Activated CD8-positive, alpha-beta memory T cell treated with anti-CD3 and anti-CD28 coated beads, Interleukin-2, amount 50 U/mL, for 4 hours (primary cell): ENCODE measurements at places on chromosomes 7 and 10.

DNA sequence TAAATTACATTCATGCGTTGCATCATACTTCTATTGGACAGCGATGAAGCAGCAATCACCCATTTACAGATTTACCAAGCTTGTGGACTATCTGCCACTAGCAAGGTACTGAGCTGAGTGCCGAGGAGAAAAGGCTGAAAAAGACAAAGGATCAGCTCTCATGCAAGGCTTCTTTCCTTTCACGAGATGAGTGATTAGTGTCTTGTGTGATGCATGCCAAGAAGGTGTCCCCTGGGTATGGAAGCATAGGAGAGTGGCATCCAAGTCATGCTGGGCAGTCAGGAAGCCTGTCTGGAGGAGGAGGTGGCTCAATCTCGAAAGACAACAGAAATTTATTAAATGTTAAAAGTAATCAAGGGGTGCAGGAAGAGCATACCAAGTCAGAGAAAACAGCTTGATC is 40.9 kb downstream of the ACSM6 start:
- DNase-seq, result no peak

DNA sequence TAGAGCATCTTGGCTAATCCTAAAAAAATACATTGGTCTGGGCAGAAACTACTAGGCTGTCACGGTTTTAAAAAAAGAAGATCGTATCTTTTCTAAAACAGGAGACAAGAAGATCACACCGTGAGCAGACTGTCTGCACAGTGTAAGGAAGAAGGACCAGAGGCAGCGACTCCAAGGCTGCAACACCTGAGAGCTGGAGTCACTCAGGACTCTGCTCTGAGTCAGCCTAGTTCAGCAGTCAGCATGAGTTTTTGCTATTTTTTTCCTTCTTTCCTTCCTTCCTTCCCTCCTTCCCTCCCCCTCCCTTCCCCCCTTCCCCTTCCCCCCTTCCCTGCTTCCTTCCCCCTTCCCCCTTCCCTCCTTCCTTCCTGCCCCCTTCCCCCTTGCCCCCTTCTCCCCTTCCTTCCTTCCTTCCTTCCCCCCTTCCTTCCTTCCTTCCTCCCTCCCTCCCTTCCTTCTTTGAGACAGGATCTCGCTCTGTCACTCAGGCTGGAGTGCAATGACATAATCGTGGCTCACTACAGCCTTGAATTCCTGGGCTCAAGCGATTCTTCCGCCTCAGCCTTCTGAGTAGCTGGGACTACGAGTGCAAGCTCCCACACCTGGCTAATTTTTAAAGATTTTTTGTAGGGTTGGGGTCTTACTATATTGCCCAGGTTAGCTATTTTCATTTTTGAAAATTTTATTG is 24.4 kb downstream of the BAG3 start:
- DNase-seq, result no peak

DNA sequence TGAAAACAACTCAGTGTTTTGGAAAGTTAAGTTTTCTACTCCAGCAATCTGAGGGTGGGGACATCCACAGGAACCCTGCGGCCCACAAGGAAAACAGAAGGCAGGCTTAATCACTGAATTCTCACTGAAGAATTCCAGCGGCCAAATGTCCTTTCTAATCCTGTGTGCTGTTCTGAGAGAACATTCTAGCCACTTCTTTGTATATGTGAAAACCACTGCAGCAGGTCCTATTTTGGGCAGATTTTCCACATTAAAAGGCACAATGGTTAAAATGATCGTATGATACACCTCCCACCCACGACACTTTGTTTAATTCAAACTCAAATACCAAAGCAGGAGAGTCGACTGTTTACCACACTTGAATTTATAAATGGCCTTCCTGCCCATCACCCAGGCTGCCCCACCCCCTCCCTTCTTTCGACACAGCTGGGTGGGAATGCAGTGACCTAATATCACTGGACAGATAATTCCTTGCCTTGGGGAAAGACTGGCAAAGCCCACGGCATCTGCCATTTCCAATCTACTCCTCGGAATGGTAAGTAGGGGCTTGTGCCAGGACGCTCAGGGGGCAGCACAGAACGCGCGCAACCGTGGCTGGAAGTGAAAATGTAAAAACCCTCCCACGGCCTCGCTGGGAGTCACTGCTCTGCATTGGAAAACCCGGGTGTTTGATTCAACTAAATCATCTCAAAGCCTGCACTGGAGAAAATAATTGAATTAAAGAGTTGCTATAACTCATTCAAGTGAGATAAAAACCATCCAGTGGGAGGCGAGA is 67.0 kb downstream of the CTBP2 start:
- DNase-seq, result no peak

GRCh38 chr7:64874114-64874513 is 29.0 kb upstream of the ZNF273 start:
- no peak for DNase-seq

- no peak for DNase-seq
These were observed 7.3 kb upstream of the FEZF1 start for GRCh38 chr7:122311734-122312450.

- DNase-seq, result no peak
These were observed 207.8 kb downstream of the DIP2C start for GRCh38 chr10:481628-482027.

- DNase-seq, result no peak
These were observed 245.9 kb downstream of the POM121L12 start for GRCh38 chr7:53281312-53281711.

DNA sequence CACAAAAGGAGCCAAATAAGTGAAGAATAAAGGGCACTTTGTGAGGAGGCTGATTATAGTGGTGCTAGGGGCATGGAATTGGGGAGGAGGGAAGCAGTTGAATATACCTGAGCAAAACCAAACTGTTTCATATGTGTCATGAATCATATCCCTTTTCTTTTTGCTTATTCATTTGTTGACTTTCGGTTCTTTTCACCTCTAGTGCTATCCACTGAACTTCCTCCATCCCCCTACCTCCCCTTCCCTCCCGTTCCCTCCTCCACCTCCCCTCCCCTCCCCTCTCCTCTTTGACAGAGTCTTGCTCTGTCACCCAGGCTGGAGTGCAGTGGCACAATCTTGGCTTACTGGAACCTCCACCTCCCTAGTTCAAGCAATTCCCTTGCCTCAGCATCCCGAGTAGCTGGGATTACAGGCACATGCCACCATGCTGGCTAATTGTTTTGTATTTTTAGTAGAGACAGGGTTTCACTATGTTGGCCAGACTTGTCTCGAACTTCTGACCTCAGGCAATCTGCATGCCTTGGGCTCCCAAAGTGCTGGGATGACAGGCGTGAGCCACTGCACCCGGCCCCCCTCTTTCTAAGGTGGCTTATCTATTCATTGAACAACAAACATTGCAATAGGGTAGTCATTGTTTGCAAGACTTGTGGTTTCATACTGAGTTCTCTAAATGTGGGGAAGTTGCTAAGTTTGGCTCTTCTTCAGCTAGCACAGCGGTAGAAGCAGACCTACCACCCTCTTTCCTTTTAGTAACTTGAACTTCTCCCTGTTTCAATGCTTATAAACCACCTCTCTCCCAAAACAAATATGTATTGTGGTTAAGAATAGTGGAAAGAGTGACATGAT is 150.4 kb upstream of the PRPS1L1 start:
- no peak for DNase-seq

DNA sequence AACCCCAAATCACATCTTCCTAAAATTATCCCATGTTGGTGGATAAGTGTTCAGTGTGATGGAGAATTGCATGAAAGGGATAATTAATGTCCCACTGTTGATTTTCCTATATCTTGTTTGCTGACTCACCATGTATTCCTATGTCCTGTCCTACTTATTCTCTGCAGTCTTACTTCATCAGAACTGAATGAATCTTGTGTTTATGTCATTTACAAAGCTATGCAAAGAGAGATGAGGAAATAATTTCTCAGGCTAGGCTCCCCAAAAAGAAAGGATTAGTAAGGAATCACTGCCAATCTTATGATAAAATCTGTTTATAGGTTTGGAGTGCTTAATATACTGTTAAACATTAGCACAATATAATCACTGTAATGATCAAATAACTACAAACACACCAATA is 360.8 kb downstream of the CRPPA start:
- no peak for DNase-seq

DNA sequence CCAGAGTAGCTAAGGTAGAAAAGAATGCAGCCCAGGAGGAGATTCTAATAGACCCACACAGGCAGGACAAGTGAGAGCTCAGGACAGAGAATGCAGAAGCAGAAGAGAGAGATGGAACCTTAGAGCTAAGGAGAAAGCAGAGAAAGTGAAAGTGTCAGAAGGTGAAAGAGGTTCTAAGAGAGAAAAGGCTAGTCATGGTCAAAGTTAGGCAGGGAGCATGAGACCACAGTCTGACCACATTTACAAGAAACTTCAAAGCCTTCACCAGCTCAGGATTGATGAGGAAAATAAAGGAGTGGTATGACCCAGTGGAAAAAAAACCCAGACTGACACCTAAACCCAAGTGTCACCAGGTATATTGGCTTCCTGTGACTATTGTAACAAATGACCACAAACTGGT is 131.8 kb upstream of the WDR11 start:
- DNase-seq, result no peak

DNA sequence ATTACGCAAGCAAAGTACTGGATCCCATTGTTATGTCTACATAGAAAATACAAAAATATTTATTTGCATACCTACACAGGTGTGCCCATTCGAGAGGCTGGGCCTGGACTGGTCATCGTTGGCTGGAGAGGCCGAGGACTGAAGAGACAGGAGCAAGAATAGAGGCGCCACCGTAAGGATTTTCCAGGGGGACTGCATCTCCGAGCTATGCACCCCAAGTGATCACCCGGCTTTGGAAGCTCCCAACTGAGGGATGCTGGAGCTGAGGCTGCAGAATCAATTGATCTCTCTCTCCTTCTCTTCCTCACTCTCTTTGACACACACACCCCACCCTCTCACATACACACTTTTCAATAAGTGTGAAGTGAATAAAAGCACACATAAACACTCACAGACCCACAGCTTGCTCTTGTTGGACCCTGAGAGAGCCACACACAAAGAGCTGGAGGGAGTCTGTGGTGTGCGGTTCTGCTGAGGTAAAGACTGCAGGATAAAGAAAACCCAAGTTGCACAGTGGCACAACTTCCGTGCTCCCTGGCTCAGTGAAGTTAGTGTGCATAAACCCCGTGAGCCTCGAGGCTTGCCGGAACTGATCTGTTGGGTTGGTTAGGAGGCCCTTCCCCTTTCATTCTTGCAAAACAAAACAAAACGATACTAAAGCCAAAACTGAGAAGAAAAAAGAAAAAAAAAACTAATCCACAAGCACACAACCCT is at the start of gene AOAH:
AOAH (minus strand) TSS at position 544 of the 714 bp plus-strand sequence; CDS start at position 198, 346 bp downstream.
- peak; percentile 66 for DNase-seq

GRCh38 chr7:55065079-55065478 is 46.3 kb downstream of the EGFR start:
- no peak for DNase-seq

DNA sequence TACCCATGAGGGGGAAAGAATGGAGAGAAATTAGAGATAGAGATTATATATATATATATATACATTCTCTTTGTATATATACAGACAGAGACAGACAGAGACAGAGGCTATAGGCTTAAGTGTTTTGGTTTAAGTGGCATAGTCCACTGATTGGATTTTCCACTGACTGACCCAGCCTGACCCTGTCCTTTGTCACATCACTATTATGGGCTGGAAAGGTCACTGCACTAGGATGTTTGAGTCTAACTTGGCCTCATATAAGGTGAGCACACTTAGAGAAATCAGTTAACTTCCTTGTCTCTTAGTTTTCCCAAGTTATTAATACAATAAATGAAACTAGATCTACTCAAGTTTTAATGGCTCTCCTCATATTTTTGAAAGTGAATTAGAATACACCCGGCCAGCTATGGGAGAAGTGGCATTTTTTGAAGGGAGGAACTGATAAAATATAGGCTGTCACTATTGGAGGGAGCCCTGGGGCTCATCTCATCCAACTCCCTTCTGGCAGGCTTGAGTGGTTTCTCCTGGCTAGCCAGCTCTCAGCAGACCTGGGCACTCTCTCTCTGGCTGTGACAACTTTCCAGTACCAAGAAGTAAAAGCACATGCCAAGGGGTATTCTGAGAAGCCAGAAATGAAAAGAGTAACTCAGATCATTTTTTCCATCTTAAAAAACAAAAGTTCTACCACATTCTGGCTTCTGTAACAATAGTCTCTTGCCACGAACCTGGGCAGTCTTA is 455.6 kb upstream of the ANKRD30A start:
- no peak for DNase-seq

DNA sequence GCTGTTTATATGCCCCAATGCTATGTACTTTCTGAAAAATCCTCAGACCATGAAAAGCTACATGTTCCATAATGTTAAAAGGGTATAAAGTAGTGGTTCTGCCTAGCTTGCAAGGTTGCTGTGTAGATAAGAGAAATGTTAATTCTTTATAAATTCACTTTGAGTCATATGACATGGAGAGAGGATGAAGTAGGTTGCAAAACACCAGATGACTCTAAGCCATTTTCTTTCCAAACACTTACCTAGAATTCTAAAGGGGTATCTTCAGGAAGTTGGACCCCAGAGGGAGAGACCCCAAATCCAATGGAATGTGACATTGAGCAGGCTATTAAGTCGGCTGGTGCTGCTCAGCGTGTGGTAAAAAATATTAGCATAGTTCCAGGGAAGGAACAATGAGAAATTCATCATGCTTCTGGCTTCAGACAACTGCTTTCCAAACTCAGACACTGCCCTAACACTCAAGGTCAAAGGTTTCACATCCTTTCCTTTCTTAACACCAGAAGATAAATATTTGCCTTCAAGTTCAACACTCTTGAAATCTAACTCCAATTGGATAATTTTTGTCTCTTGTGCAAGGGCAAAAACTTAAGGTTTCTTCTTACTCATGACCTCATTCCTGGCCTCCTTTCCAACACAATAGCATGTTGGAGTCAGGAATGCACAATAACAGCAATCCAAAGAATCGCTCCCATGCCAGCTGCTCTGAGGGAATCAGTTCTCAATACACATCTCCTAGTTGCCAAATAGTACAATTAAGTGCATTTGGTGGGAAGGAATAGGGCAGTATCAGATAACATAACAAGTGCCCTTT is 100.7 kb upstream of the AFAP1L2 start:
- no peak for DNase-seq

- no peak for DNase-seq
These were observed 22.9 kb upstream of the INSIG1 start for GRCh38 chr7:155274633-155275355.

- DNase-seq, result peak; percentile 34
These were observed 679 bp downstream of the ARF5 start for GRCh38 chr7:127588697-127589482.

DNA sequence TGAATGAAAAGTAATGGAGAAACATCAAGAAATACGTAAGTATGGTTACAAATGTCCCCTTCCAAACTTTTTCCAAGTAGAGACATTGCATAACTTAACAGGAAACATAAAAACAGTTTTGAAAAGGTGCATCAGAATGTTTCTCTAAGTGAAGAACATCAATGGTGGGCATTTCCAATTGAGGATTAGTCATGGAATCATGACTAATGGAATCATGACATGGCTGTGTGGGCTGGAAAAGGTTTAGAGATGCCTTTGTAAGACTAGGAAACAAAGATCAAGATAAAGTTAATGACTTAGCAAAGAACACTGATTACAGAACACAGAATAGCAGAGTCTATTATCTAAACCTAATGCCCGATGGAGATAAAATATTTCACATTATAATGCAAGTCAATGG is 272.0 kb downstream of the HPSE2 start:
- DNase-seq, result no peak

- no peak for DNase-seq
These were observed 483.6 kb downstream of the INHBA start for GRCh38 chr7:41219276-41219675.
